Activated naive CD4-positive, alpha-beta T cell treated with anti-CD3 and anti-CD28 coated beads, Interleukin-2, amount 50 U/mL, for 72 hours (primary cell): ENCODE measurements at places on chromosomes 2 and 18.

GRCh38 chr2:51079945-51080344 is 48.0 kb upstream of the NRXN1 start:
- DNase-seq, result no peak

DNA sequence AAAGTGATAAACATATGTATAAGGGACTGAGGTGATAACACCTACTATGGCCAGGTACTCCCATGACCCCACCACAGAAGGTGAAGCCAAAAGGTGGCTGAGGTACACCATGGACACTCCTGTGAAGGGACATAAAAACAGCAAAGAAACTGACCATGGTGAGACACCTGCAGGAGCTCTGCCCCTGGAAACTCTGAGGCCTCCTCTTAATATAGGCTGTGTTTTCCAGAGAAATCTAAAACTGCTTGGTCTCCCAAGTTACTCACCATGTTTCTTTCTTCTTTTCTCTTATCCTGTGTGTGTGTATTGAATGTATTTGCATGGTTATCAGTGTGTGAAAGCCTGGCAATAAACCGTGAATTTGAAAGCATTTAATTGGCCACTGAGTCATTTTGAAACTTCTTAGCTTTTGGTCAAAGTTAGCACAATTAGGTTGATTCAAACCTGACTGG is 739.3 kb upstream of the GCFC2 start:
- no peak for DNase-seq

DNA sequence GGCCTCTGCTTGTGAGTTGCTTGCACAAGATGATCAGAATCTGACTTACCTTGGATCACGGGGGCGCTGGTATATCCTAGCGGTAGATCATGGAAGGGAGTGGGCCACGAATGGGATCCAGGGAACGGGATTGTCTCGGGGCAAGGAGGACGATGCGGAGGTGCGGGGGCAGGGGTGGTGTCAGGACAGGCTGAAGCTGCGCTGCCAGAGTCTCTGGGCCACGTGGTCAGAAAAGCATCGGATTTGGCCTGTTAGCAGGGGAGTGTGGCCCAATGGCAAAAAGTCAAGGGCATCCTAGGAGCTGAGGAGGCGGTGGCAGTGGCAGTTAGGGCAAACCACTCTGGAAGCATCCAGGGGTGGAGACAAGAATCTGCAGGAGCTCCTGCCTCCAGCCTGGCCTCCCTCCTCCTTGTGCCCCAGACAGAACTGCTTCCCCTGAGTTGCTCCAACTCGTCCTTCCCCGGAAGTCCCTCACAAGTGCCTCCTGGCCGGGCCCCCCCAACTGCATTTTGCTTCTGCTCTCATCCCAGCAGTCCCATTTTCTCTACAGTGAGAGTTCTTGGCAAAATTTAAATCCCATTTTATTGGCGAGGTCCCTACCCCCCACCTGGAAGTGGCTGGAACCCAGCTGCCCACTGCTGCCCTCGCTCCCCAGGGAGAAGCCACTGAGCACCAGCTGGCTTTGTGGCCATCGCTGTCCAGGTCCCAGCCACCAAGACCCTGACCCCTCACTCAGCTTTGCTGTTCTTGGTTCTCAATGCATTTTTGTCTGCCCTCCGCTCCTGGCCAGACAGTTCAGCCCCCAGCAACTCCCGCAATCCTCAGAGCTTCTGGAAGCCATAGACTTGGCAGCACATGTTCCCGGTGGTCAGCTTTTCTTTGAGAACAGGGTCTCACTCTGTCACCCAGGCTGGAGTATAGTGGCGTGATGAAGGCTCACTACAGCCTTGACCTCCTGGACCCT is 5.6 kb upstream of the CCDC74B start:
- no peak for DNase-seq

DNA sequence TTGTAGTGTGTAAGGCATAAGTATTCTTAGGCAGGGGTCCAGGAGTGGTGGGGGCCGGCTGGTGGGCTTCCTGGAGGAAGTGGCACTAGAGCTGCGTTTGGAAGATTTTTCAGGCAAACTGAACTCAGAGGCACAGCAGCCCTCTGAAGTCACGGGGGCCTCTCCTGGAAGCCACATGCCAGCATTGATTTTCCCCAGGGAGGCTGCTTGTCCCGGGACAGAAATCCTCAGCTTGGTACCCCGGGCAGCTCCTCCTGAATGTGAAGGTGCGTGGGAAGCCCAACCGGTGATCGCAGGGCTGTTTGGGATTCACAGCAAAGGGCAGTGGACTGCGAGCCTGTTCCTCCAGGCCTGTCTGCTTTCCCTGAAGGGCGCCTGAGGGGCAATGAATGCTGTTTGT is 1.6 kb upstream of the PDIA6 start:
- DNase-seq, result no peak

- DNase-seq, result no peak
These were observed 34.5 kb downstream of the PTPN4 start for GRCh38 chr2:119794237-119794636.
